ENCODE measurements at places on chromosomes 2 and 18.

DNA sequence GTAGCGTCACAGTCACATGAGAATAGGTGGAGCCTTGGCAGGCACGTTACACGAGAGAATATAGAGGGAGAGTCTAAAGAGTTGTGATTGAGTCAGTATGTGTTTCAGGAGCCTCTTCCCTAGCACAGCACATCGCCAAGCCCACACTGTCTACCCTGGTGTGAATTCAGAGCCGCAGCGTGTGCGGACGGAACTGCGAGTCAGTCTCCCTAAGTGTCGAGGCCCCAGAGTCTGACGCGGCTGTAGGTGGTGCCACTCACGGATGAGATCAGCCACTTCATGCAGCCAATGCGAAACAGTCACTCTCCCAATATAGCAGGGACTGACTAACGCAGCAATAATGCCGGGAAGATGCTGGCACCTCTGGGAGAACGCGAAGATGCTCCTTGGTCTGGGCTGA lies 587.3 kb upstream of the ID2 start:
- no peak for DNase-seq

GRCh38 chr2:11236335-11236734 lies 81.1 kb downstream of the SLC66A3 start:
- no peak for DNase-seq

- DNase-seq: no peak
Measured at GRCh38 chr2:172380436-172381274, 46.7 kb upstream of the ITGA6 start.

- DNase-seq: no peak
Measured at GRCh38 chr2:18412980-18413675, 147.3 kb downstream of the RDH14 start.

- DNase-seq: no peak
Measured at GRCh38 chr18:26287644-26288043, 61.4 kb downstream of the TAF4B start.

DNA sequence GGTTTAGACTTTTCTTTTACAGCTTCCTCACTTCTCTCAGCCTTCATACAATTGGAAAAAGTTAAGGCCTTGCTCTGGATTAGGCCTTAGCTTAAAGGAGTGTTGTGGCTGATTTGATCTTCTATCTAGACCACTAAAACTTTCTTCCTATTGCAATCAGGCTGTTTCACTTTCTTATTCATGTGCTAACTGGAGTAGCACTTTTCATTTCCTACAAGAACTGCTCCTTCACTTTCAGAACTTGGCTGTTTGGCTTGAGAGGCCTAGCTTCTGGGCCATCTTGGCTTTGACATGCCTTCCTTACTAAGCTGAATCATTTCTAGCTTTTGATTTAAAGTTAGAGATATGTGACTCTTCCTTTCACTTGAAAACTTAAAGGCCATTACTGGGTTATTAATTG lies 114.3 kb downstream of the ARHGEF4 start:
- no peak for DNase-seq

DNA sequence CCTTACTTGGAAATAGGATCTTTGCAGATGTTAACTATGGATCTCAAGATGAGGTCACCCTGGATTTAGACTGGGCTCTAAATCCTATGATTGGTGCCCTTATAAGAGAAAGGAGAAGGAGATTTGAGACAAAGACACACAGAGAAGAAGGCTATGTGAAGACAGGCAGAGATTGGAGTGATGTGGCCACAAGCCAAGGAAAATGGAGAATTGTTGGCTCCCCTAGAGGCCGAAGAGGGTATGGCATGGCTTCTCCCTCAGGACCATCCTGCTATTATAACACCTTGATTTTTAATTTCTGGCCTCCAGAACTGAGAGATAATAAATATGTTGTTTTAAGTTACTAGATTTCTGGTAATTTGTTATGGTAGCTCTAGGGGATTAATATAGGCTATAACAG lies 7.6 kb downstream of the CYBRD1 start:
- no peak for DNase-seq

DNA sequence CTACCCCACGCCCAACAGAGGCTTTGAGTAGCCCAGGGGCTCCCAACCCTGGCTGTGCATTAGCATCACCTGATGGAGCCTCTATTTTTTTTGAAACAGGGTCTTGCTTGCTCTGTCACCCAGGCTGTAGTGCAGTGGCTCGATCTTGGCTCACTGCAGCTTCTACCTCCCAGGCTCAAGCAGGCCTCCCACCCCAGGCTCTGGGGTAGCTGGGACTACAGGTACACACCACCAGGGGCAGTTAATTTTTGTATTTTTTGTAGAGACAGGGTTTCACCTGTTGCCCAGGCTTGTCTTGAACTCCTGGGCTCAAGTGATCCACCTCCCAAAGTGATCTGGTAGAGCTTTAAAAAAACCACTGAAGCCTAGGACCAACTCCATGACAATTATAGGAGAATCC lies 394.8 kb upstream of the ATP5MC3 start:
- no peak for DNase-seq

- DNase-seq: no peak
Measured at GRCh38 chr2:215899141-215900074, 113.9 kb downstream of the MREG start.

DNA sequence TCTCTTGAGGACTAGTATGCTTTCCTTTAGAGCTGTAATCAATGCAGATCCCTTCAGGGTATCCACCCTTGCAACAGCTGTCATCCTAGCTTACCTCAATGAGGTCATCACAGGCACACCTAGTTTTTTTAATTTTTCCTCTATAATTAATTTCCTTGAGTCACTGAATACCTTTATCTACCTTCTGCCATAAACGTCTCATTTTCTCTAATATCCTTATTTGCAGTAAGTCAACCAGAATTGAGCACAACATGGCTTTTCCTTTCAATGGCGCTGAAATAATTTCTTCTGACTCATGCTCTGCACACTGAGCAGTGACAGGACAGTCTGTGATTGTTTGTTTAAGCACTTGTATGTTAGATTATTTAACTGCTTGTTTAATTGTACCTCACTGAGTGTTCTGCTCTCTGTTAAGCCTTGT lies 49.4 kb downstream of the ETAA1 start:
- no peak for DNase-seq

GRCh38 chr2:239315308-239315707 lies 85.5 kb downstream of the HDAC4 start:
- no peak for DNase-seq

Measured in stimulated activated CD8-positive, alpha-beta memory T cell treated with anti-CD3 and anti-CD28 coated beads, Interleukin-4, amount 100 ng/mL, for 4 hours (primary cell).